ENCODE measurements at places on chromosomes 2 and 18. TPM values are rescaled to one million over a fixed set of nuclear protein-coding genes. Genes with fewer than 3 reads are reported as not detected.

GRCh38 chr2:143717053-143717452 lies 587.8 kb downstream of the ARHGAP15 start:
- peak; percentile 8 for DNase-seq

- no peak for DNase-seq
Measured at GRCh38 chr18:45686891-45687611, 36.9 kb upstream of the SLC14A1 start.

- DNase-seq, result no peak
Measured at GRCh38 chr2:191343796-191344338, 98.7 kb downstream of the MYO1B start.

DNA sequence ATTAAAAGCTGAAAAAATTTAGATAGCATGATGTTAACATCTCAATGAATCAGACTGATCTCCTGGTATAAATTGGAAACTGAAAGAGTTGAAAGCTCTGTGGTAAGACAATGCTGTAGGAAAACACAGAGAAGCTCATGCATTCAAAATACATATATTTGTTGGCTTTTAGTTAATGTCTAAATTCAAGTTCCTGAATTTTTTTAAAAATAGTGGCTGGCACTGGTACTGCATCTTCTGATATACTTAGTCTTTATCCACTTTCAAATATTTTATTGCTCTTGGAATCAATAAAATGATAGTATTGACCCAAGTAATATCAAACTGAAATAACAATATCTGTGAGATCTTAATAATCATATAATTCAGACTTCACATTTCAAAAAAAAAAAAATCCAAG lies 151.4 kb upstream of the FIGN start:
- DNase-seq, result no peak

- peak; percentile 45 for DNase-seq
Measured at GRCh38 chr2:216535454-216535995, 36.9 kb downstream of the RPL37A start.

DNA sequence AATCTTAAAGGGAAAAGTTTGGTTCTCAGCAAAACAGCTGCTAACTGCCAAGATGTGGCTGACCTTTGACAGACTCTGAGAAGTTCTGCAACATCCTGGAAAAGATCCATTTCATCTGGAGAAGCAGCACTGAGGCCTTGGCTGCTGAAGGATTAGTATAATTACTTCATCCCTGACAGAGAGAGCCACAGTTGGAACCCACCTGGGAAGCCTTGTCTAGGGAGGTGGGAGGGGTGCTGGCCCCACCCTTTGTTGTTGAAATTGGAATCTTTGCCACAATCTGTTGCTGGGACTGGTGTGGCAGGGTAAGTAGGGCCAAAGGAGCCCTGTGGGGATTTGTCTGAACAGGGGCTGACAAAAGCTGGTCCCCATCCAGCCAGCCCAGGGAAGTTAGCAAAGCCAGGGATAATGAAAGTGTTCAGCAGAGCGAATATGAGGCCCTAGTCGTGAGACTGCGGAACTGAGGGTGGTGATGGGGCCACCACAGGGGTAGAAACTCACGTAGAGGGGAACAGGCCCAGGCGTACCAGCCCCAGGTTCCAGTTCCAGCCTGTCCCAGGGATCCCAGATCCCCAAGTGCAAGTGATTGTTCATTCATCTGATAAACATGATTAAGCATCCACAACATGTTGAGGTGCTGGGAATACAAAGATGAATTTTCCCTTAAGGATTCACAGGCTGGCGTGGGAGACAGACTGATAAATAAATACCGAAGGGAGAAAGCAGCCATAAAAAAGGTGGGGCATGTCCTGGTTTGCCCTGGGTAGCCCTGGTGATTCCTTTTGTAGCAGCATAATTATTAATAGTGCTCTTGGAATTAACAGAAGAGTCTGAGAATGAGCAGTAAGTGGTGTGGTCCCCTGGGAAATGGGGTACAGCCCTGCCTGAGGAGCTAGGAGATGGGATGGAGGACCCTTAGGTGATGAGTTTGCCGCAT lies 60.0 kb downstream of the MYO1B start:
- DNase-seq, result peak; percentile 82

KCNK3 gene
- polyA plus RNA-seq, result 1.5 TPM

NIF3L1 gene
- polyA plus RNA-seq, result 15.3 TPM

DCDC2C gene
- 0.46 TPM for polyA plus RNA-seq

USP14 gene
- 55.3 TPM for polyA plus RNA-seq
